ENCODE measurements at places on chromosomes 11 and 22.

DNA sequence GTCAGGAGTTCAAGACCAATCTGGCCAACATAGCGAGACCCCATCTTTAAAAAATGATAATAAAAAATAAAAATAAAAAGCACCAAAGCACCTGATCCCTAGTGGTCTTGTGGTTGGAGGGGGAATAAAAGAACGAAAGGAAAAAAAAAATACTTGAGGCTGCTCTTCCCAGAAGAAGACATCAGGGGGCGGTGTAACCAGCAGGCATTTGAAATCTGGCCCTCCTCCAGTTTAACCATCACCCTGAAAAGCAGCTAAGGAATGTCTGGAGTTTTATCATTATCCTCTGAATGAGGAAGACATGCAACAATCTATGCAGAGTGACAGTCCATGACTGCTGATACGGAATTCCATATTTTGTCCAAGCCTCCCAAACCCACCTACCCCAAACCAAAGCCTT is 5.6 kb upstream of the KCTD17 start:
- DNase-seq = no peak

DNA sequence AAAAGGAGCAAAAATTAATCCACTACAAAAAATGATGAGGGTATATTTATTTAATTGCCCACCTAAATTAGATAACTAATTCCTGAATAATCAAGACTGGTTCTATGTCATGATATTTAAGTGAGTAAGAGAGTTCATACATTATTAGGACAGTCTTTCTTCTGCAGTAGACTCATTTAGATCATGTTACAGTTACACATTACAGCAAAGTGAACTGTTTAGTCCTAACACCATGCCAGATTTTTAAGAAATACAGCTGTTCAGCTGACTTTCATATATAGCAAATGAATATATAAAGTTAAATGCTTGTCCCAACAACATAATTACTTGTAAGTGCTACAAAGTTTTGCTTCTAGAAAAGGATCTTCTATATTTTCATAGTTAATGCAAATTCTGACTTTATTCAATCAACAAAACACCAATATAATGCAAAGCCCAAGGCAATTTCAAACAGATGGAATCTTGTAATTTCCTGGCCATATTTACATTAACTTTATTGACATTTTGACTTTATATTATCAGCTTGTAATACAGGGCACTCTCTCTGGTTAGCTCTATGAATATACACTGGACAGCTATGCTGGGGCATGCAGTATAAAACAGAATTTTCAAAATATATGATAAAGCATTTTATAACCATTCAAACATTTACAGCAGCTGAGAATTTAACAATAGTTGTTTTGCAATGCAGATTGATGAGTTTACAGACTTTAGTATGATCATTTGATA is 45.7 kb upstream of the TP53AIP1 start:
- no peak for DNase-seq

DNA sequence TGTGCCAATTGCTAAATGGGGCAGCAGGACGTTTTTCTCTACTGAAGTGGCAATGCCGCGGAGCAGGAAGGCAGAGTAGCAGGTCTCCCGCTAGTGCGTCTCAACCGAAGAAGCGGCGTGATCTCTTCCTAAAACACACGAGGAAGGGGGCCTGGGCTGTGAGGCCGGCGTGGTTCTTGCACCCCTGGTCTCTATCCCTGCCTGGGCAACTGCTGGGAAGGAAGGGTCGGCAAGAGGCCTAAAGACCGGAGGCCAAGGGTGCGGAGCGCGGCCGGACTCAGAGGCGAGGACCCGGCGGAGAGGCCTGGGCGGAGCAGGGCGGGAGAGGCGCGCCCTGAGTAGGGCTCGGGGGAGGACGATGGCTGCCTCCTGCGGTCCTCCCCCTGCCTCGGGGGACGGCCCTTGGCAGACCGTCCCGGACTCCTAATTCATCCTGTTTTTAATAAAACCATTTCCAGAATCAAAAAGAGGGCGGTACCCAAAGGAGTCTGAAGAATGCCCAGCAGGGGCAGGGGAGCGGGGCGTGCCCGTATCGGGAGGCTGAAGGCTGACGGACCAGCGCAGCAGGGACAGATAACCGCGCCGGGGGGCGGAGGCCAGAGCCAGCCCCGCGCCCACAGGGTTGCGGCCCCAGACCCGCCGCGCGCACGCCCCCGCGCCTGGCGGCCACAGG is 572 bp upstream of the APLP2 start:
- DNase-seq = peak; percentile 23

GRCh38 chr22:34038801-34039555 is 118.7 kb upstream of the LARGE1 start:
- DNase-seq = no peak

DNA sequence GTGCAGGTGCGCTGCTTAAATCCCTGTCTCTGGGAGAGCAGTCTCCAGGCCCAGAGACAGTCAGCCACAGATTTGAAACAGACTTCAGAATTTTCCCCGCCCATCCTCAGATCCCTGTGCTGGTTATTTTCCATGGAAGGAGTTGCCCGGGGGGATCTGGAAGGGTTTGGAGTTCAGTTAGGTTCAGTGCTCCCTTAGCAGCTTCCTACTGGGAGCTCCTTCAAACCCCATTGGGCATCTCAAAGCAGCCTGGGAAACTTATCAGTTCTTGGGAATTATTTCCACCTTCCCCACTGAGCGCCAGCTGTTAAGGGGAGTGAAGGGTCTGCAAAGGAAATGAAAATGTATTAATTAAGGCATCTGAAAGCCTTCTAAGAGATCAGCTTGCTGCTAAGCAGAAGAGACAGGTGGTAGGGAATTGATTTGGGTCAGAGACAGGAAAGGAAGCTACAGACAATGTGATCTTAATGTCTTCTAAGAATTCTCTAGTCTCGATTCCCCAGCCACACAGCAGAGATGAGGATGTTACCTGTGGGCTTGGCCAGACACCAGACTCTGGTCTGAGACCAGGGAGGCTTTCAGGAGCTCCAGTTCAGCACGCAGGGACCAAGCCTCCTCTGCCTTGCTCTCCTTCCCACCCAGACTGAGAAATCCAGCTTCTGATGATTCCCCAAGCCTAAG is 106.2 kb upstream of the TBCEL start:
- DNase-seq = no peak

DNA sequence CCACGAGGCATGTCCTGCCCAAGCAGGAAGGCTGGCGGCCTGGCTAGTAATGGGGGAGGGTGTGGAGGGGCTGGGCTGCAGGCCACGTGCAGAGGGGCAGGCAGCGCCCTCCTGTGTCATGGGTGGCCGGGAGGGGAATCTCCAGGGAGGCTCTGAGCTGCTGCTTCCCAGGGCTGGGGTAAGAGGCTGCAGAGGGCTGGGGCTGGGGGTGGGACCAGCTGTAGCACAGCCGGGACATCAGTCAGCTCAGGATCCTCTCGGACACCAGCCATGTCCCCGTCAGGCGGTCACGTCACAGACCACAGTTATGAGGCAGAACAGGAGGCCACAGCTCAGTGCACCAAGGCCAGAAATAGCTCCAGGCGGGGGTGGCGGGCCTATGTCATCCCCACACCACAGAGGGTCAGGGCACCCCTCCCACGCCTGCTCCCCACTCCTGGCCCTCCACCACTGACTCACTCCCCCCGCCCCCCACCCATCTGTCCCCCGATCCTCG is 21.1 kb downstream of the RTN4R start:
- no peak for DNase-seq

GRCh38 chr22:42604403-42604802 is 10.3 kb downstream of the POLDIP3 start:
- no peak for DNase-seq

DNA sequence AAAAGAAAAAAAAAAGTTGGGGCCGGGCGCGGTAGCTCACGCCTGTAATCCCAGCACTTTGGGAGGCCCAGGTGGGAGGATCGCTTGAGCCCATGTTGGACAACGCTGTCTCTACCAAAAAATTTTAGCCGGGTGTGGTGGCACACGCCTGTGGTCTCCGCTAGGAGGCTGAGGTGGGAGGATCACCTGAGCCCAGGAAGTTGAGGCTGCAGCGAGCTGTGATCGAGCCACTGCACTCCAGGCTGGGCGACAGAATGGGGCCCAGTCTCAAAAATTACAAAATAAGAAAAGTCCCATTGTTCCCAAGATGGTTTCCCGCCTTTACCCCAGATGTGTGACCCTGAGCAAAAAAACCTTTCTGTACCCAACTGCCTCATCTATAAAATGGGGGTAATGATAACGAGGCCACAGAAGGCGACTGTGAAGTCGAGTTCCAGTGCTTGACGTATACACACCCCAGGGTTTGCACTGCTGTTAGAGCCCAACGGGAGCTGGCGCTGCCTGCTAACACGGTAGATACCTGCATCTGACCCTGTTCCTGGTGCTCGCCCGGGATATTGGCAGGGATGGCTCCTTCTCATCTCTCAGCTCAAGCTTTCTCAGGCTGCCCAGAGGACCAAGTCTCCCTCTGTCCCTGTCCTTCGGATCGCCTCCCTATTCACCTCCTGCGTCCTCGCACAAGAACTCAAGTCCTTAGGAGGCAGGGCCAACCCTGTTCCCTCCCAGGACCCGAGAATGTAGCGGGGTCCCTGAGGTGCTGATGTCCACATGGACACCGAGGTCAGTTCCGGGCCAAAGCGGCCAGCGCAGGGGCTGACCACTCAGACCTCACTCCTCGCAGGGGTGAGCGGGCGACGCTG is 1.1 kb upstream of the RPLP2 start:
- no peak for DNase-seq

DNA sequence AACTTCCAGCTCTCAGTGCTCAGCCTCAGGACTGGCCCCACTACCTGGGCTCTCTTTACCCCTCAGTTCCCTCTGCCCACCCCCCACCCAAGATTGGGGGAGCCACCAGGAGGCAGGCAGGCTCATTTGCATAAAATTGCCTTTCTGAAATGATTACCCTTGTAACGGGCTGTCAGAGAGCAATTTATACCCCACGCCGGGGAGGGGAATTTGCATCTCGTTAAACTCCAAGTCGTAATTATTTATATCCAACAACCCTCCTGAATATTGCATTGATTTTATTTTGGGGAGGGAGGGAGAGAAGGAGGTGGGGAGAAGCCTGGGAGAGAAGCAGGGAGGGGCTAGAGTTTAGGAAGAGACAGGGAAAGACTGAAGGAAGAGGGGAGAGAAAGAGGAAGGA is 8.3 kb downstream of the NRXN2 start:
- DNase-seq = no peak

DNA sequence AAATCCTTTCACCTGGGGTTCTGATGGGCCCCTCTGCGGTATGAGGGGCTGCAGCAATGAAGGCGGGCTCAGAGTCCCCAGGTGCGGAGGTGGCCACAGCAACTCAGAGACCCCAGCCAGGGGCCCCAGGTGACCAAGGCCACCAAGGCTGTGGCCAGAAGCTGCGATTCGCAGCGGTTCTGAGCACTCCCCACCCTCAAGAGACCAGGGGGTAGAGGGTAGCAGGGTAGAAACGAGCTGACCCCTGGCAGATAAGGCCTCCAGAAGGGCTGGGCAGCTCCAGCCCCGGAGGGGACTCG is 948 bp downstream of the TNKS1BP1 start:
- no peak for DNase-seq

- DNase-seq = peak; percentile 48
Measured at GRCh38 chr11:1628506-1629325, 859 bp upstream of the KRTAP5-5 start.

GRCh38 chr22:46351131-46351735 is 15.7 kb downstream of the TRMU start:
- no peak for DNase-seq

DNA sequence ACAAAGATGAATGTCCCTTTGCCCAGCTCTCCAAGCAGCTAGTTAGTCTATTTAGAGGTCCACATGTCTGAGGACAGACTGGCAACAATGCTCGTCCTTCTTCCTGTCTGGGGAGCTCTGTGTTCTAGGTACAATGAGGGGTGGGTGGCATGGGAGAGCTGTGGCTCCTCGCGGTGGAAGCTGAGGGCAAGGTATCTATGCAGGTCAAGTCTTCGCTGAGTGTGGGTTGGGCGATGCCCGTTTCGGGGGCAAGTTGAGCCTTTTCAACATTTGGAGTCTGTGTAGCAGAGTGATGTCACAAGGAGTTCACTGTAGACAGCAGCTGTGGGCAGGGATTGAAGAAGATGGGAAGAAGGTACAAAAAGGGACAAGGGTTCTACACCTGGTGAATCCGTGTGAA is 163.2 kb downstream of the FEZ1 start:
- DNase-seq = no peak

GRCh38 chr11:94638902-94639373 is 71.8 kb downstream of the PIWIL4 start:
- DNase-seq = no peak

- DNase-seq = no peak
Measured at GRCh38 chr11:43788421-43788820, 92.2 kb upstream of the ALKBH3 start.

DNA sequence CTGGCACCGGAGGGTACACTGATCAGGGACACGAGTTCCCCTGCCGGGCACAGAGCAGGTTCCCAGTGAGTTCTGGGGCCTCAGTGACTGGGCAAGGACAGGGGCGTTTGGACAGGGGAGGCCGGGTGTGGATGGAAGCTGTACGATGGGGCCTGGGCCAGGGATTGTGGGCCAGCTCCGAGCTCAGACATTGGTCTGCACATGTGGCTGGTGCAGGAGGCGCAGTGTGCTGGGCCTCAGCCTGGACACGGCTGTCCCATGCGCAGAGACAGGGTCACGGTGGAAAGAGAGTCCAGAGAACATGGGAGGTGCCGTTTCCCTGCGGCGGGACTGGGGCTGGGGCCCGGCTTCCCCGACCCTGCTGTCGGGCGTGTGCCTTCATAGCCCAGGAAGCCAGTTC is 60.7 kb downstream of the CDKN1C start:
- no peak for DNase-seq

DNA sequence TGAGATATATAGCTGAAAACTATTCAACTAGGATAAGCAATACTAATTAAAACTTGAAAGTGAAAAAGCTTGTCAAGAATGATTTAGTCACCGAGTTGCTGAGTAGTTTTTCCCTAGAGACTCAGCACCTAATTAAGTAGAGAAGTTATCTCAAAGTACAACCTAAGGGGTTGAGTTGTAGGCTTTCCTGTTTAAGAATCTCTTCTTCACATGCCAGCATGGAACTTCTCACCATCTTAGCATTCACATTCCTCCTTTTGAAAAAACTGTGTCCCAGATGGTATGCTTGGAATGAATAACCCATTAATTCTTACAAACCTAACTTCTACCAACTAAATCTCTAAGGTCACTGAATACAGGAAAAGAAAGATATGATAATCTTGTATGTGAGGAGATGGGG is 303.3 kb upstream of the ZC3H12C start:
- DNase-seq = no peak

DNA sequence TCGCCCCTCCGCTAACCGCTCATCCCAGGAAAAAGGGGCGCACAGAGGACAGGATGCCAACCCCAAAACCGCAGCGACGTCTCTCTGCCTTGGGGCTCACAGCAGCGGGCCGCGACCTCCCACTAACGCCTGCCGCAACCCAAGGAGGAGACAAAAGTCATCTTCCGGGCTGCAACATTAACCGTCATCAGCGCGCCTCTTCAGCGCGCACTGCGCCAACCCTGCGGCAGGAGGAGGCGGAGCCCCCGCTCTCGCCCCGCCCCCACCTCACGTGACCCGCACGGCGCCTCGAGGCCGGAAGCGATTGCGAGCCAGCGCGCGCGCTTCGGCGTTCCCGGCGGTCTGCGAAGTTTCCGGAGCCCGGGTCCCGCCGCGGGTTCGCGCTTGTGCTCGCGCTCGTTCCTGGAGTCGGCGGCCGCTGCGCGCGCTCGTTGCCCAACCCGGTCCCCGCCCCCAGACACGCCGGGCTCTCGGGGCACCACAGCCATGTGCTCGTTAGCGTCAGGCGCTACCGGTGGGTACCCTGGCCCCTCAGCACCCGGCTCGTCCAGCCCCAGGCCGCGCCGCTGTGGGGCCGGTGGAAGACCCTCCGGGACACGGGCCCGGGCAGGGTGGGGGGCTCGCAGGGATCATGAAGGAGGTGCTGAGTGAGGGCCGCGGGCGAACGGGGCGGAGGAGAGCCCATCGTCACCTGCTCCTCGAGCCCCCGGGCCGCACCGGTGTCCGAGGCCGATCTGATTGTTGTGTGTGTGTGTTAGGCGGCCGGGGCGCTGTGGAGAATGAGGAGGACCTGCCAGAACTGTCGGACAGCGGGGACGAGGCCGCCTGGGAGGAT is at the start of gene PRMT3:
Gene PRMT3 (plus strand): TSS at position 456 of the 835 bp plus-strand sequence. CDS start 31 bp downstream, at position 487.
- DNase-seq = peak; percentile 96

Measured in stimulated activated CD8-positive, alpha-beta memory T cell treated with anti-CD3 and anti-CD28 coated beads, Interleukin-2, amount 100 ng/mL, for 48 hours (primary cell).